NCI-H1436 treated with DMSO at 0.1 percent for 48 hours (cell line): ENCODE measurements at places on chromosomes 16 and 17.

DNA sequence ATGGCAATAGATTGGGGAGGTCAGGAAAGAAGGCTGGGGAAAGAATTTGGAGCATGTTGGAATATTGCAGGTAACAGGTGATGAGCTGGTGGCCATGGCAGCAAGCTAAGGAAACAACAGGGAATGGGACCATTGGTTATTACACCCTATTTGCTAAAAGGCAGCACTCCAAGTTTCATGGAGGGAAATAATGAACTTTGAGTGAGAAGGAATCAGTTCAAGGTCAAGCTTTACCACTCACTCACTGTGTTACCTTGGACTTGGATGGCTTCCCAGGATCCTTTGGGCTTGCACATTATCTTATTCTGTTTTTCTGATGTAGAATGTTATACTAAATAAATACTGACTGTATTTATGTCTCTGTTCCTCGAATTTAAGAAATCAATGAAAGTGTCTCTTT is 792.8 kb upstream of the CDH8 start:
- no peak for DNase-seq

DNA sequence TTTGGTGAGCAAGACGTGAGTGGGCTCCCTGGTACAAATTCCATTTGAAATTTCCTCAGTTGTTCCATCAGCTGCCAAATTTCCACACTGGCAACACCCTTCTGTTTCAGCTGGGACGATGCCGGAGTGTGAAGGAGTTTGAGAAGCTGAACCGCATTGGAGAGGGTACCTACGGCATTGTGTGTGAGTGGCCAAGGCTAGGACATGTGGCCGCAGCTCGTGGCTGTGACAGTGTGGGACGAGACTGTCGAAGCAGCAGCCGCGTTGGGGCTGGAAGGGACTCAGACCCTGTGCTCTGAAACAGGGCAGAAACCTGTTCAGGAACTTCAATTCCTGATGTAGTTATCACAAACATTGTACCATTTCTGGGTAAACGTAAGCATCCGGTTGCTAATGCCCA is 2.7 kb downstream of the CDK10 start:
- DNase-seq, result no peak

DNA sequence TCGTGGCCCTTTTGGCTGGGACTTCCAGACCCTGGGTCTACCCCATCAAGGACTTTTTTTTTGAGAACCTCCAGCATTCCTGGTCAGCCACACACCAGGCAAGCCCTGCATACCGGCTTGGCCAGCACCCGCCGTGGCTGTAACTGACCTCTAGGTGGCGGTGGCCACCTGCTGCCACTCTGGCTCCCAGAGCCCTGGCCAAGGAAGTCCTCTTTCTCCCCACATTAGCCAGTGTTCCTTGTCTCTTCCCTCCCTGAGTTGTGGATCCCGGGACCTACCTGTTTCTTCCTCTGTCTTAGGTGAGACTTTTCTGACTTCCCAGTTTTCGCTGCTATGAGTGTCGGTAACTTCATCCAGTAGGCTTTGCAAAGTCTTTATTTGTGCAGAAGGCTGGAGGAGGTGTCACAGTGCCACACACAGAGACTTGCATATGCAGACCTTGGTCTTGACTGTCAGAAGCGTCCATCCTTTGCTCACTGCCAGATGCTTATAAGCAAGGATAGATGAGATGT is 348.3 kb downstream of the CPPED1 start:
- no peak for DNase-seq

DNA sequence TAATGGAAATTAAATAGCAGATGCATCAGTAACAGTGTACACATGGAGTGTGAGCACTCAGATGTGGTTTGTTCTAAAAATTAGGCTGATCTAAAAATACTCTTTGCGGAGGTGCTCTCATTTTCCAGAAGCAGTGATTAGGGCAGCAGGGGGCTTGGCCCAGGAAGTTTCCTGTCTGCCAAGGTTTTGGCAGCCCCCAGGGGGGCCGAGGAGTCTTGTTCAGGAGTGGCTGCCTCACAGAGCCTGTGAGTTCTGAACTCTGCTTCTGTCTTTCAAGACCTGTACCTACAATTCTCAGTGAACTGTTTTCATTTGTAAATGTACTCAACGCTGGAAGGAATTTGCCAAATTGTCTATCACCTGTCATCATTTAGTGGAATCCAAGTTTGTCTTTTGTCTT is 388.4 kb upstream of the CDH11 start:
- no peak for DNase-seq

DNA sequence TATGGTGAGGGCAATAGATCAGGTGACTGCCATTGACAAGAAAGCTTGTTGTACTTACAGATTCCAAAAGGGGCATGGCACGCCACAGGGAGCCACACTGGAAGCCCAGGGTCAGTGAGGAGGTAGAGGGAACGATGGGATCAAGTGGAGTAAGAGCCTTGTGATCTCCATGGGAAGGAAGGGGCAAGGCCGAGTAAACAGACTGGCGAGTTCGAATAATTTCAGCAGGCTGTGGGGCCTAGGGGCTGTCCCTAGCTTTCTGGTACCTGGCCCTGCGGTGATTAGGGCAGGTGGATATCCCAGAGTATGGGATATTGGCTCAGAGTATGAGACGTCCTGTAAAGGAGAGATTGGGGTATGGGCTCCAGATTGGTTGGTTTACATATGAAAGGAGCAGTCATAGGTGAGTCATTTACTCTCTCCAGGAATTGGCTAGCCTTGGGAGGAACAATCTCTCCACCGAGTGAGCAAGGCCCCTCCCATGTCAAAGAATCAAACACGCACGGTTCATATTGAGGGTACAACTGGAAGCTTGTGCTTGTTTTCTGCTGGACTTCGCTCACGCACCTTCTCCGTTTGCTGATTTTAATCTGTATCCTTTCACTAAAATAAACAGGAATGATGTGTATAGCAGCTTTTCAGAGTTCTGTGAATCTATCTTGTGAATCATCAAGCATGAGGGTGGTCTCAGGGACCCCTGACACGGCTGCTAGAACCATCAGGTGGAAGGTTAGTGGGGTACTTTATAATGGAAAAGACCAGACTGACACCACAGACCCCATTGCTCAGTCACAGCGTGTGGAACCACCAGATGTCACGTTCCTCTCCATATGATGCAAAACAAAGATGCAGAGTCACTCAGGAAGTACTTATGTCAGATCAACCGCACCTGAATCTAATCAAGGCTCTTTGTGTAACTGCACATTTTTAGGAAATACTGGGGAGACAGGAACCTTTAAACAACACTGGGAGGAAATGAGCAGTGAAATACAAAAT is 27.9 kb downstream of the GABARAPL2 start:
- DNase-seq, result peak; percentile 66

DNA sequence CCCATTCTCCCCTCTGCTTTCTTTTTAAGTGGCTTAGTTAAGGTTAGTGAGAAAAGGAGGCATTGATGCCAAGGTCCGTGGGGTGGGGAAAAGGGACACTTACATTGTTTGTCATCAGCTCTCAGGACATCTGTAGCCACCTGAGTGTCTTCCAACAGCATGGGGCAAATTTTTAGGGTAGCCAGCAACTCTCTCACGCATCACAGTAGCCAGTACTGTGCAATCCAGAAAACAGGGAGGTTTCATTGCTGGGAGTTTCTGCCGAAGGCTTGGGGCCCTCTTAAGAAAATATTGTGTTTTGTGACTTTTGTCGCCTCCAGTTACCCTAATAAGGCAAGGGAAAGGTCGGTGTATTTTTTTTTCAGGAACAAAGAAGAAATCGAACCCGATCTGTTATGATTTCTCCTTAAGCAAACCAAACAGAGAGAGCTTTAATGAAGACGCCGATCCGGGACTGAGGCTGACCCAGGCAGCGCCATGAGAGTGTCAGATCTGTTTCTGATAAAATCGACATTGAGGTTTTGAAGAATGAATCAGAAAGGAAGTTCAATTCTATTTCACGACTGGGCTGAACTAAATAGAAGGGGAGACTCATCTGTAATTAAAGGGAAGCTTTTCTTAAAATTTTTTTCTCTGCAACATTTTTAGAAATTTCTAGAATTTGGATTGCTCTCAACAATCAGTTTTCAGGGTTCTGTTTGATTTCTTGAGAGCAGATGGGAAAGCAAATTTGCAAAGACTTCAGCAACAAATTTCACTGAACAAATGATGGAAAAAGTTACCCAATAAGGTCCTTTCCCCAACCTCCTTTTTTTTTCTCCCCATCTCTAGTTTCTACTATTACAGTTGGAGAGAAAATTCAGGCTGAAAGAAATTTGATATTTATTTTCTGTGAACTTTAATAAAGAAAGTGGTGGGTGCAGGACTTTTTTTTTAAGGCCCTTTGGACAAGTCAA is 144.7 kb upstream of the IRX3 start:
- no peak for DNase-seq

DNA sequence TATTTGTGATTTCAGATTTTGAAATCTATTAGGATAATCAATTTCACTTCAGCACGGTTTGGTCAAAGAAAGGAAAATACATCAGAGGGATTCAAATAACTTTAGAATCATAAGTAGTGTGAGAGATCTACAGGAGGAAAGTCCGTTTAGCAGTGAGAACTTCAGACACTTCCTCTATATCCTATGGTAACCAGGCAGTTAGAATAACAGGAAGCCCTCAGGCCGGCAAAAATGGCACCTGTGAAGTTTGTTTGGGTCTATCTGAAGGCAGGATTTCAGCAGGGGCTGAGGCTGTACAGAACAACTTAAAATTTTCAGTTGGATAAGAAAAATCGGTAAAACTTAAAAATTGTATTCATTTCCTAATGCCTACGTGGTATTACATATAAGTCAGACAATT is 24.9 kb downstream of the KCNJ16 start:
- DNase-seq, result no peak

GRCh38 chr16:81946206-81946605 is 65.1 kb downstream of the SDR42E1 start:
- DNase-seq, result no peak

DNA sequence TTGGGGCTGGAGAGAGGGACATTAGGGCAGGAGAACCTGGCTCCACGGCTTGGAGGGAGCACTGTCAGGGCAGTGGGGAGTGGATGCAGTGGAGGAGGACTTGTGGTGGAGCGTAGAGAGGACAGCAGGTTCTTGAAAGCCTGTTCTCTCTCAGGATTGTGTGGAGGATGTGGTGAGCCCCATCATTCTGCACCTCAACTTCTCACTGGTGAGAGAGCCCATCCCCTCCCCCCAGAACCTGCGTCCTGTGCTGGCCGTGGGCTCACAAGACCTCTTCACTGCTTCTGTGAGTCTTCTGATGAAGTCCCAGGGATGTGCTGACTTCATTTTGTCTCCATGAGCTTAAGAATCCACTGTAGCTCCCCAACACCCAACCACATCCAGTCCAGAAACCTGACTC is 13.5 kb downstream of the COX6A2 start:
- DNase-seq, result no peak

GRCh38 chr17:32720671-32721070 is 156.3 kb downstream of the MYO1D start:
- DNase-seq, result no peak

DNA sequence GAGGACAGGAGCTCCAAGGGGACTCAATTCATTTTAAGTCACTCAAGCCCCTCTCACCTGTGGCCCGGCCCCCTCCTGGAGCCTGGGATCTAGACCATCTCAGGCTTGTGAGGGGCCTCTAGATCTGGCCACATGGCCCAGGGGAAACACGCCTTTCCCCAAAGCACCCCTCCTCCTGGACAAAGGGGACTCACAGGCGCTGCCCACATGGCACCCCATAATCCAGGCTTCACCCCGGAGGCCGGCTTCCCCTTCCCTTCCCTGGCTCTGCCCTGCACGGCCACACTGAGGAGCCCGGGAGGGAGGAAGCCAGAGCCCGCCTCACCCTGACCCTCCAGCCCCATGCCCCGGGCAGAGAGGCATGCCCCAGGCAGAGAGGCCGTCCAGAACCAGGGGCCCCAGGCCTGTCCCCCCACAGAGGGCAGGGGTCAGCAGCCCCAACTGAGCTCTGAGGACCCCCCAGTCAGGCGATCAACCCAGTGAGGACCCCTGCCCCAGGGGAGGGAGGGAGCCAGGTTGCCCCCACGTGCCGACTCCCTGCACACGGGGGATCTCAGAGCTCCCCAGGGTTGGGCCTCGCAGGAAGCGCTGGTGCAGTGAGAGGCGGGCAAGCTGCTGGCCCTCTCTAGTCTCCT is 10.9 kb downstream of the HS3ST6 start:
- DNase-seq, result no peak

GRCh38 chr16:87064731-87065445 is 252.3 kb downstream of the C16orf95 start:
- DNase-seq, result no peak
